ENCODE measurements at places on chromosomes 1 and 21. TPM values are rescaled to one million over a fixed set of nuclear protein-coding genes. Genes with fewer than 3 reads are reported as not detected.

The ANGPTL7 gene
- total RNA-seq: not detected

The SIK1 gene
- total RNA-seq: 203 TPM

The GJA4 gene
- not detected for total RNA-seq

The VAV3 gene
- total RNA-seq: 96.6 TPM

The TFF3 gene
- not detected for total RNA-seq

The LRRC39 gene
- 3.1 TPM for total RNA-seq

The OR2T11 gene
- not detected for total RNA-seq

The WNT2B gene
- total RNA-seq: 0.16 TPM

The INSRR gene
- total RNA-seq: 0.14 TPM

The CRP gene
- total RNA-seq: not detected

The OR2T29 gene
- total RNA-seq: not detected

The OR2AK2 gene
- total RNA-seq: not detected

The A3GALT2 gene
- total RNA-seq: not detected

The KRTAP21-2 gene
- not detected for total RNA-seq

The LORICRIN gene
- total RNA-seq: not detected

The CELA3A gene
- not detected for total RNA-seq

The ADAMTS5 gene
- total RNA-seq: 0.08 TPM

The ARTN gene
- total RNA-seq: not detected

The CHD1L gene
- total RNA-seq: 44.0 TPM

All from natural killer cell (primary cell).